NCI-H510A (cell line): ENCODE measurements at places on chromosomes 6 and 20.

DNA sequence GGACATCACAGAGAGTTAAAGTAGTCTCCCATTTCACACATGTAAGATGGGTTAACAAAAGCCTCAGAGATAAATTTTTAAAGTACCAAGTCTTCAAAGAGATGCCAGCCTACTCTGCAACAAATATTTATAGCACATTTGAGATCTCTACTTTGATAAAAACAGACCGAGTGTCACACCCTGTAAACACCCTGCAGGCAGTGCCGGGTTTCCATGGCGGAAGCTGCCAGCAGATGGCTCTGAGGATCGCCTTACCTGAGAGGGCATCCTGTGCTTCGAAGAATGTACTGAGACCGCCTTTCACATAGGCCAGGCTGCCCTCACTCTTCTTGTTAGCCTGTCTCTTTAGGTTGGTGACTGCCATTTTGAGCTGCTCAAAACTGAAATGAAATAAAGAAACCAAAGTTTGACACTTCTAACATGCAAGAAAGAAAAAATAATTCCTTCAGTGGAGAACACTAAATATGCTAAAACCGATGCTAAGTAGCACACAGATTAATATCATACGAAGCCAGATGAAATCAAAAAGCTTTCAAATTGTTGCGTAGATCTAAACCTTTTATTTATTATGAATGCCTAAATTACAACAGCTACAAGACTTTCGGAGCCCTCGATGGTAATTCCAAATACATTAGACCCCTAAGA lies 39.3 kb downstream of the HUS1B start:
- no peak for DNase-seq

GRCh38 chr6:53624502-53624901 lies 41.1 kb downstream of the KLHL31 start:
- DNase-seq: no peak

GRCh38 chr20:54123587-54124180 lies 50.1 kb downstream of the CYP24A1 start:
- DNase-seq: no peak

- DNase-seq: no peak
Measured at GRCh38 chr6:33080127-33081089, 4.6 kb downstream of the HLA-DPB1 start.

DNA sequence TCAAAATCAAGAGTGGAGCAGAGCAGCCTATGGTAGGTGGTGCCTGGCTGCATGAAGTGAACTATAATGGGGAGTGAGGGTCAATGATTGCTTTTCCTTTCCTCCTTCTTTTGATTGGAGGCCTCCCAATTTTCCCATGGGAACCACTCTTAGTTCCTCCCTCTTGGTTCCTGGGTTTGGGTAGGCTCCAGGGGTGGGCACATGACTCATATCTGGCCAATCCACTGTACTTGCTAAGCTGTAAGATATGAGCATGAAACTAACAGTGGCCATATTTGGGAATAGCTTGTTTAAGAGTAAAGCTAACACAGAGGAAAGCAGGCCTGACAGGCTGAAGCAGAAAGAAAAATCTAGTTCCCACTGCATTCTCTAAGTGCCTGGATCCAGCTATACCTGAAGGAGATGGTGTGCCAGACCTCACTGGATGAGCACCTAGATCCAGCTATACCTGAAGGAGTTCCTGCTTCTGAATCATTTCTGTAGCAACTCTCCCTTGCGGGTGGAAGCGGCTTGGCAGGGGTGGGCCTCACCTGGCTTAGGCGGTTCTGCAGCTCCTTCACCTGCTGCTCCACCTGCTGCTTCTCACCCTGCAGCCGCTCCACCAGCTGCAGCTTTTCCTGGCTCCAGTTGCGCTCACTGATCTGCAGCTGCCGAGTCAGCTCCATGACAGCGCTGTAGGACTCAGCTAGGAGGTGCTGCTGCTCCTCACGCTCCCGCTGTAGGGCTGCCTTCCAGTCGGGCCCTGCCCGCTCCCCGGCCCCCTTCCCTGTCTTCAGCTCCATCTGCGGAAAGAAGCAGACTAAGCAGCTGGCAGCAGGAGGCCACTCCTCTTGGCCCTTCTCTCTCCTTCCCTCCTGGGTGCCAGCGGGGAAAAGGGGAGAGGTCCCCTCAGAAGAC lies 29.0 kb upstream of the DSN1 start:
- no peak for DNase-seq

DNA sequence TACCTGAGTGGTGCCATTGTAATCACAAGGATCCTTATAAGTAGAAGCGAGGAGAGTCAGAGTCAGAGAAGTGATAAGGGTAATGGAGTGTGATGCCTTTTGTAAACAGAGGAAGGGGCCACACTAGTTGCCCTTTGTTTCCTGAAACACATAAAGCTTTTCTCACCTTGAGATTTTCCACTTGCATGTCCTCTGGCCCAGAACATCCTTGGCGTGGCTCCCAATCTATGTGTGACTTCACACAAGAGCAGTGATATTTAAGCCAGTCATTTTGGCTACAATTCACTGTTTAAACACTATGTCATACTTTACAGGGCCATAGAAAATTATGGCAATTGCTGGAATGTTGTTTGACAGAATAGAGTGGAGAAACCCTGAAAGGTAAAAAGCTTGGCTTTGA lies 121.2 kb upstream of the BTN3A2 start:
- DNase-seq: no peak

- no peak for DNase-seq
Measured at GRCh38 chr20:63737945-63738686, 1.5 kb upstream of the SLC2A4RG start.

- DNase-seq: no peak
Measured at GRCh38 chr20:57809661-57810172, 99.9 kb upstream of the PMEPA1 start.

DNA sequence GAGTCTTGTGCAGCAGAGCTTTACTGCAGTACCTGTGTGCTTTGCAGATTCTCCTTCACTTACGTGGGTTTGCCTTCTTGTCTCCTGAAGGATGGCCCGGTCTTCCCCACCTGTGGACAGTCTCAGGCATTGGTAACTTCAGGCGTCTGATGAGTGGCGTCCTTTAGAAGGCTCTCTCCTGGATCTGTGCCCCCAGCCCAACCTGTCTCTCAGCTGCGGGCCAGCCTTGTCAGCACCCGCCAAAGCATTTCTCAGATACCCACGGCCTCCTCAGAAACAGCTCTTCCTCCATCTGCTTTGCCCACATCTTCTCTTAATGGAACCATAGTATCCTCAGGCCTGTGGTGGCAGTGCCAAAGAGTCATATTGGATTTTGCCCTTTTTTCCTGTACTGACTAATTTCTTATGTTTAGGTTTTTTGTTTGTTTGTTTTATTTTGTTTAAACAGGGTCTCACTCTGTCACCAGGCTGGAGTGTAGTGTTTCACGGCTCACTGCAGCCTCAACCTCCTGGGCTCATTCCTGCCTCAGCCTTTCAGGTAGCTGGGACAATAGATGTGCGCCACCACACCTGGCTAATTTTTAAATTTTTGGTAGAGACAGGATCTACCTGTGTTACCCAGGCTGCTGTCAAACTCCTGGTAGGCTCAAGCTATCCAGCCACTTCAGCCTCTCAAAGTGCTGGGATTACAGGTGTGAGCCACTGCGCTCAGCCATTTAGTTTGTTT lies 96.6 kb downstream of the ARID1B start:
- DNase-seq: no peak

- DNase-seq: no peak
Measured at GRCh38 chr6:90583179-90583835, 3.6 kb downstream of the MAP3K7 start.

GRCh38 chr6:160931378-160932310 lies 59.9 kb upstream of the MAP3K4 start:
- no peak for DNase-seq

- DNase-seq: peak; percentile 42
Measured at GRCh38 chr6:52285177-52286068, 881 bp upstream of the MCM3 start.

GRCh38 chr6:155352811-155353210 lies 38.5 kb upstream of the TFB1M start:
- no peak for DNase-seq

DNA sequence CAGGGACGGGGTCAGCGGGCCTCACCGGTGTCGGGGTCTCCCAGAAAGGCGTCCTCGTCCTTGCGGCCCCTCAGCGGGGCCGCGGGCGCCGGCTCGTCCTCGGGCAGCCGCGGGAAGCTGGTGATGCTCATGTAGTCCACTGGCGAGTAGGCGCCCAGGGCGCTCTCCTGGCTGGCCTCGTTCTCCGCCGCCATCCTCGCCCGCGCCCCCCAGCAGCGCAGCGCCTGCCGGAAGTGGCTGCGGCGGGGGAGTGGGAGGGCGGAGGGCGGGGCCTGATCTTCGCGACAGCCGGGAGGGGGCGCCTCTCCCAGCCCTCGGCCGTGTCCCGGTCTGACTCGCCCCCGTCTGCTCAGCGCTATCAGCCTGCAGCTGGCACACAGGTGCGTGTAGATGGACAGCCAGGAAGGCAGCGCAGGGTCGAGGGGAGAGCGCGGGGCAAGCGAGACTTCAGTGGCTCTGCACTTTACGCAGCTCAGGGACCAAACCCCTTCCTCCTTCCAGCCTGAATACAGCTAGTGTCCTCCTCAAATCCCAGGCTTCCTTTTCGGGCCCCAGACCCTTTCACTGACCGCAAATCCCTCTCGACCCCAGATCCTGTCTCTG lies at the start of gene GGT7:
Gene GGT7, minus strand, starts transcription at position 235 of the 603 bp plus-strand sequence. Its CDS starts 41 bp downstream, at position 194.
- peak; percentile 77 for DNase-seq

- DNase-seq: no peak
Measured at GRCh38 chr6:121732641-121733040, 297.2 kb downstream of the GJA1 start.

- no peak for DNase-seq
Measured at GRCh38 chr6:145375502-145375901, 359.8 kb downstream of the EPM2A start.
